Stimulated activated CD8-positive, alpha-beta memory T cell treated with anti-CD3 and anti-CD28 coated beads, Interleukin-15, amount 100 ng/mL, for 24 hours (primary cell): ENCODE measurements at places on chromosomes 6 and 20.

GRCh38 chr20:43750774-43751166 is 24.0 kb upstream of the GTSF1L start:
- DNase-seq: no peak

DNA sequence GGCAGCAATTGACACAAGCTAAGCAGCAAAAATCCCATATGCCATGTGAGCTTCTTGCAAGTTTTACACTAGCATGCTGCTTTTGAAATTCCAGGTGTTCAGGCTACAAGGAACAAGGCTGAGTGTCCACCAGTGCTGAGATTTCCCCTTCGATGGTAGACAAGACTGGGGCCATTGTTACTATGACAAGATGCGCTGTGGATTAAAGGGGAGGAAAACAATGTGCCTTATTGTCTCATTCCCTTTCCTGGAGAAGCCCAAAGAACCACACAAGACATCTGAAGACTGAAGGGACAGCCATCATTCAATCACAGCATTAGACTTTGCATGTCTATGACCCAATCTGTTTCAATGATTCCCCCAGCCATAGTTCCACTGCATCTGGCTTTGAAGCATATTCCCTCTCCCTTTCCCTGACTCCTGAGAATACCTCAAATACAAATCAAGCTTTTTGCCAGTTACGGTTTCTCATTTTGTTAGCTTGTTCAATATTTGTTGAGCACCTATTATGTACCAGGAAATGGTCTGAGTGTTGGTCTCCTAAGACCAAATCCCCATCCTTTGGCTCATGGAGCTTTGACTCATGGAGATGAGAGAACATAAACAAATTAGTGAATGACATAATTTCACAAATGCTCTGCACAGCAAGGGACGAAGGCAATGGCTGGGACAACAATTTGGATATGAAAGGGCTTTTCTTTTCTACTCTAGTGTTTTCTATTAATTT is 23.4 kb upstream of the SCGN start:
- DNase-seq: no peak

DNA sequence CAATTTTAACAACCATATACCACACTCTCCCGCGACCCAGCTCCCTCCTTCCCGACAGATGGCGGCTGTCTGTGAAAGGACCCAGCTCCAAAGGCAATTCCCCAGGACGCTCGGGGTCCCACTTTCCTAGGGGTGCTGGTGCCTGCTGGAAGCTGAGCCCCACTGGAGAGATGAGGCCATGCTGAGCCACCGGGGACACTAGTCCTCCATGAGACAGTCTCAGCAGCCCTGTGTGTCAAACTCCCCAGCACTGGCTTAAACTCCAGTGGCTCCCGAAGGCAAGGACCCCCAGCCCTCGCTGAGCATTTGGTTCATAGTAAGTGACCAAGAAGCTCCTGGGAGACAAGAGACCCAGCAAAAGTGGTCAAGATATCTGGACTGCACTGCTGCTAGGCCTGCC is 52.1 kb downstream of the SLC2A10 start:
- DNase-seq: no peak

DNA sequence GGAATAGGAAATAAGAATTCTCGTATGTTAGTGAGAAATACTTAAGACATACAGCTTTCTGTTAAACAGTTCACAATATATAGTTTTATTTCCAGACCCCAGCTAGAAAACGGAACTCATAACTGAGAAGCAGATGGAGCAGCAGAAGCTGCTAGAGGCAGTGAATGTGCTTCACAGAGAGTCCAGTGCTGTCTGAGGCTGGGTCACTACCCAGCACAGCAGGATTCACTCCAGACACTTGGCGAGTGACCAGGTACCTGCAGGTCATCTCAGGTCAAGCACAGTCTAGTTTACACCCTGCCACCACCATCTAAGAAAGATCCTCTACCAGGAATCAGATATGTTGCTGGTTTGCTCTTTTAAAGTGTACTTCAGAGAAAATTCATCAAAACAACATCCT is 243.1 kb upstream of the RAB32 start:
- DNase-seq: no peak

DNA sequence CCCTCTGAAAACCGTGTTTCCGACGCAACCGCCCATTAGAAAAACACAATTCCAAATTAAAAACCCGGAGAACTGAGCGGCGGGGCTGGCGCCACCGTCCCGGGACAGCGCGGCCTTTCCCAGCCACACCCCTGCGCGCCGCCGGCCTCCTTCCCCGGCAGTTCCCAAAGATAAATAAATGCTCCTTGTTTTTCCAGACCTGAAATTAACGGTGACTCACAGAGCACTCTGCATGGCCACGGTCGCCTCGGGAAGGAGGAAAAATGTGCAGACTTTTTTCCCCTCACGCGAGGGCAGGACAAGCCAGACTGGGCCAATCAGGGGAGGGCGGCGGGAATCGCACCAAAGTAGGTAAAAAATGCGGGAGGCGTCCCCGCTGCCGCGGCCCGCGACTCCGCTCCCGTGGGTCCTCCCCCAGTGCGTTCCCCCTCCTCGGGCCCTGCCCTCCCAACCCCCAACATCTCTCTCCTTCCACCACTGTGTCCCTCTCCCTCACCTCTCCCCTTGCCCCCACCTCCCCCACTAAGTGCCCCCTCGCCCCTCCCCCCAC is 828 bp upstream of the DSTN start:
- DNase-seq: no peak

DNA sequence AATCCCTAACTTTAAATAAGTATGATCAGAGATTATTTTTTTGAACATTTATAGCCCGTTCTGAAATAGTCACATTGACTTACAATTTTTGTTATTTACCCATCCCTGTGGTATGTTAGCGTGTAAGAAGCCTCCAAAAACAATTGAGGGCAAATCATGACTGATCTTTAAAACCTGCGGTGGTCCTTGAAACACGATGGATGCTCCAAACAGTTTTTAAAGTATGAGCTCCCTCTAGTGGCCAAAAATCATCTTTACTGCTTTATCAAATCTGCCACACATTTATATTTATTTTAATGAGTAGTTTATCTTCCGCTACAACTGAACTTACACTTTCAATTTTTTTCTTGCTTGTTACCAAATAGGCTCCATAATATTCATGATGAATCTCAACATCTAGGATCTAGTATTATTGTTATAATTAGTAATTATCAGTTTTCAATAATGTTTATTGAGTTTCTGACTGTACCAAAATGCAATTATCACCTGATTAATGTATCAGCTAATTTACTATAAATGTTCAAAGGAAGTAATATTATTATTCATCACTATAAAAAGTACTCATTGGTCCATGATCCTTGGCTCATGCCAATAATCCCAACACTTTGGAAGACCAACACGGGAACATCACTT is 52.2 kb downstream of the MARCKS start:
- DNase-seq: no peak

DNA sequence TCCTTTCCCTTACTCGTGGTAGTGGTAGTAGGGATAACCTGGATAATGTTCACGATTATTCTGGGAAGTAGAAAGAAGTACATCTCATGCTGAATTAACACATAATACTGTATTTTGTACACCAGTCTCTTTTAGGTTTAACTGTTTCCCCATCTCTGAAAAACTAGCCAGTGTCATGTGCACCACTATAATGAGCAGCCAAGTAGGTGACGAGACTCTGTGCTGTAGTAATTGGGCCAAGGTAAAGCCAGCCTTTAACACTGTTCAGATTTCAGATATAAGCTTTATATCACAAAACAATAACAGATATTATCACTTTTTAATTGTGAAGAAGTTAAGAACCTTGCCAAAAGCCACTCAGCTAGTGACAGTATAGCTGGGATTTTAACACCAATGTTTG is 100.9 kb upstream of the ENPP5 start:
- DNase-seq: no peak

DNA sequence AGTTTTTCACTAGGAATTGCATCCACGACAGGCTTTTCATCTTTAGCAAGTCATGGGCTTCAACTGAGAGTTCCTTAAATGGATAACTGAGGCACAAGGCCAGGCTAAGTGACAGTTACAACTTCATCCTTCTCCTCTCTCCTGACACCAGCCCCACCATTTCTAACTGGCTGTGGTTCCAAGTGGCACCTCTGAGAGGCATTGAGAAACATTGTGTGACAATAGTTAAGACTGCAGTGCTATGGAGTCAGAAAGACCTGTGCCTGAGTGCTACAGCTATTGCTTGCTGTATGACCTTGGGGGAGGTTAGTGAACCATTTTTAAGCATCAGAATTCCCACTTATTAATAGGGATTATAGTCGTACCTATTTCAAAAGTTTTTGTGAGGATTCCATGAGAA is 26.2 kb upstream of the MLIP start:
- no peak for DNase-seq

- DNase-seq: no peak
Observed at GRCh38 chr6:683742-684440, 9.0 kb downstream of the EXOC2 start.

GRCh38 chr6:162481938-162482337 is 245.6 kb downstream of the PRKN start:
- DNase-seq: no peak
